ENCODE measurements at places on chromosomes 6 and 20.

- no peak for DNase-seq
These were observed 28.0 kb upstream of the SUMO4 start for GRCh38 chr6:149372062-149372461.

DNA sequence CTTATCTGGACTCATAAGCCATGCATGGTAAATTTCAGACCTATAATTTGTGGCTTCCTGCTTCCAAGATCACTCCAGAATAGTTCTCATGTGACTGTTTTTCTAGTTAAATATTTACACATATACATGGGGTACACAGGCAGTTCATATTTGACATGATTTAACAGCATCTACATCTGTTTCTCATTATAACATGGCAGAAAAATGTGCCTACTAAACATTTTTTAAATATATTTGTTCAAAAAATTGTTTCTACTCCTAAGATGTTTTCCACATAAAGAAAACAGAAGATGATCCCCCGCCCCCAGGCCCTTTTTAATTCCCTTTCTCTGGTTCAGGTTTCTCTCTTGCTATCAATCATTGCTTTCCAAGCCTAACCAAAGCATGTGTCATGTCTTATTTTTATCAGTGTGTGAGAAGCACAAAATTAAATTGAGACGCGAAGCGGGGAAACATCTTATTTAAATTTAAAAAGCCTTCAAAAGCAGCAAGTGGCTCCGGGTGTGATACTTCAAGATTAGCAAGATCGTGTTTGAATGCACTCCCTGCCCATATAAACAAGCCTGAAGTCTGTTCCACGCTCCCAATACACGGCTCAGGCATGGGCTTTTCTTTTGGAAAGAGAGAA lies 37.3 kb downstream of the IPCEF1 start:
- no peak for DNase-seq

GRCh38 chr20:23656372-23656771 lies 18.6 kb upstream of the CST3 start:
- no peak for DNase-seq

GRCh38 chr6:30557683-30557981 lies 537 bp downstream of the PRR3 start:
- peak; percentile 52 for DNase-seq

DNA sequence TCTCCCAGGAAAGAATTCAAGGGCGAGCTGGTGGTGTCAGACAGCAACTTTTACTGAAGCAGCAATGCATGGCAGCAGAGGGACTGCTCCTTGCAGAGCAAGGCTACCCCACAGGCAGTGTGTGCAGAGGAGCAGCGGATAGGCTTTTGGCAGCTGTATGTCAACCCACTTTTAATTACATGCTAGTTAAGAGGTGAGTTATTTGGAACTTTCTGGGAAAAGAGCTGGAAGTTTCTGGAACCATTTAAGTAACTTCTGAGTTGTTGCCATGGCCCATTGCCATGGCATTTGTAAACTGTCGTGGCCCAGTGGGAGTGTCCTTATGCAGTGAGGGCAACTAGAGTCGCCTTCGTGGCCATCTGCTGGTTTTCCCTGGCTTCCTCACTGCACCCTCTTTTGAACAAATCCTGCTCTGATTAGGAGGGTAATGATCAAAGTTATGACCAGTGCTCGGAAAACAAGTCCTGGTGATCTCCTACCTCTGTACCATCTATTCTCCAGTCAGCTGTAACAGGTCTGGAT lies 34.0 kb downstream of the BPIFB4 start:
- no peak for DNase-seq

DNA sequence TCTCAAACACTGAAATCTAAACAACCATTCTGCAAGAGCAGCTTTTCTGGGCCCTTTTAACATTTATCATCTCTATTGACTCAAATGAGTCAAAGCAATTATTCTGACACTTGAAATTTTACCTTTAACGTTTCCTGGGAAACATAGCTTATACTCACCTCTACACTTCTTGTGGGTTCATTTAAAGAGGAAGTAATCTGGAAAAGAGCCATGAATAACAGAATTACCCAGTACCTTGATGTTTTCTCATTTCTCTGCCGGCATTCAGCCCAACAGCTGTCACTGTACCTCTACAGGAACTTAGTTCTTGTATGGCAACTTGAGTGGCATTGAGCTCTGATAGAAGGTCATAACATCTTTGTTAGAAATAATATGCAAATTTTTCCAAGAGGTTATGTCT lies 272.2 kb downstream of the KCNQ5 start:
- no peak for DNase-seq

DNA sequence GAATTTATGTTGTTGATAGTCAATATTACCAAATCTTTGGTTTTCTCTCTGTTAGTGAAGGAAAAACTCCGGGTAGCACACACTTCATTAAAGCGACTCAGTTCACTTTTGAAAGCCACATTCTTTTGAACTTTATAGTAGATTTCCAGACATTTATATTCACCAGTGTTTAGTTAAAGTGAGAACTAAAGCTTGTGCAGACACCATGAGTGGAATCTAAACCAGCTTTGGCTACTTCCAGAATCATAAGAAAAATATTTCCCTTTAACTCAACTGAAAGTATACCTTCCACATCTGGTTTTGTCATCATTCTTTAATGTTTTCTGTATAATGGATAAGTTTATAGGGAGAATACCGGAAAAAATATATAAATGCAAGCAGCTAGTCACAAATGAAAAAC lies 92.1 kb upstream of the COL21A1 start:
- no peak for DNase-seq

- no peak for DNase-seq
These were observed 667.0 kb upstream of the MARCKS start for GRCh38 chr6:113190170-113190569.

DNA sequence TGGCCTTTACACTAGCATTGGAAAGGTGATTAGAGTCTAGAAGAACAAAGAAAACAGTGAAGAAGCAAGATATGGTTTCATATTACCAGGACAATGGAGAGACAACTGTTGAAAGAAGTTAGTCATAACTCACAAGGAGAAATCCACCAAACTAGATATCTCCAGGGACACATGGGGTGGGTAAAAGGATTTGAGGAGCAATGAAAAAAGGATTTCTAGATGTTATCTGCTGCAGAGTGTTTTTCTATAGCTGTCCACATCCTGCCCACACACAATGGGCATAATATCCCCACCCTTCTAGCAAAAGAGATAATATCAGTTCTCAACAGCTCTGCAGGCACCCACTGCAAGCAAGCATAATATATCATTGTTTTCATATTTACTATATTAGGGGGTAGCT lies 303.1 kb downstream of the HAO1 start:
- no peak for DNase-seq

DNA sequence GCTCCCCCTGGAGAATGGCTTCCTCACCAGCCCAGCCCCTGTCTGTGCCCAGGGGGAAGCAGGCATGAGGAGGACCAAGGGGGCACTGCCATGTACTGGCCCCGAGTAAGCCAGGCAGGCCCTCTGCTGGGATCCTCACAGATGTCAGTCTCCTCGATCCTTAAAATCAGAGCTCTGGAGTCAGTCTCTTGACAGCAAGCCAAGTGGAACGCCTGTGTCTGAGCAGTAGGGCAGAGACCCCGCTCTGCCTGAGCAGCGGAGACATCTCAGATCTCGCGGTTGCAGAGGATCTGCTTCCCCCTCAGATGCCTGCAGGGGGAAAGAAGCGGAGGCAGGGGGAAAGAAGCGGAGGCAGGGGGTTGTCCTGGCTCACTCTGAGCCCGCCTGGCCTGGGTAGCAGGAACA lies 92.6 kb downstream of the SNX5 start:
- DNase-seq, result no peak

GRCh38 chr6:11609324-11610071 lies 71.9 kb downstream of the TMEM170B start:
- no peak for DNase-seq

GRCh38 chr20:25059866-25060465 lies 2.0 kb upstream of the ACSS1 start:
- DNase-seq, result no peak

- DNase-seq, result no peak
These were observed 462.9 kb upstream of the MARCKS start for GRCh38 chr6:113394216-113394615.

DNA sequence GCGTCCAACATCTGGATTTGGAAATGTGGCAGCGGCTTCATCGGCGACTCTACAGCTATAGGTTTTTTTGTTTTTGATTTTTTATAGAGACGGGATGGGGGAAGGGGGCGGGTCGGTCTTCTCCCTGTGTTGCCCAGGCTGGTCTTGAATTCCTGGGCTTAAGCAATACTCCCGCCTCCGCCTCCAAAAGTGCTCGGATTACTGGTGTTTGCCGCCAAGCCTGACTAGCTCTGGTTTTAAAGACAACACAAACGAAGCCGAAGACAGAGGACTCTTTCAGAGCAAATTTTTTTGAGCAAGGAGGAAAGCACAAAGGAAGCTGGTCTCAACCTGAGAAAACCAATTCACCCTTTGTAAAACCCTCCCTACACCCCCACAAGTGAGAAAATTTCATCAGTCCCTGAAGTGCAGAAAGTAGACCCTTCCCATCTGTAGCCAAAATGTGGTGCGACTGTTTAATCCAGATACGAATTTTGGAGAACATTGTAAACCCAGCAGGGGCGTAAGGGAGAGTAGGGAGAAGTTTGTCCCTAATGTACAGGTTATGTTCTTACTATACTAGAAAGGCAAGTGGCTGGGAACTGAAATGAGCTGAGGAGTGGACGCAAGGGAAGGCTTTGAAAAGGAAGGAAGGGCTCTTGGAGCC lies 185.9 kb downstream of the TRIM27 start:
- DNase-seq, result no peak

DNA sequence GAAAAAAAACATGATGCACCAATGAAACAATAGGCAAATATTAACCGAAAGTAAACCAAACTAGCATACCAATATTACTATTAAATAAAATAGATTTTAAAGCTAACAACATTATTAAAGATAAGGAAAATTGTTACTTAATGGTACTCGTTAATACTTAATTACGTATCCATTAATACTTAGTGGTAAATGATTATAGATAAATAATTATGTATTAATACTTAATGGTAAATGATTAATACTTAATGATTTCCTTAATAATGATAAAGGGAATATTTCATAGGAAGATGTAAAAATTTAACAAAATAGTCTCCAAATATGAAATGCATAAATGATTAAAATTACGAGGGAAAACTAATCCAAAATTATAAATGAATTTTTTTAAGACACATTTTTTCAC lies 278.9 kb downstream of the PHACTR1 start:
- DNase-seq, result no peak

GRCh38 chr20:33477386-33478234 lies 12.3 kb upstream of the CBFA2T2 start:
- DNase-seq, result no peak

DNA sequence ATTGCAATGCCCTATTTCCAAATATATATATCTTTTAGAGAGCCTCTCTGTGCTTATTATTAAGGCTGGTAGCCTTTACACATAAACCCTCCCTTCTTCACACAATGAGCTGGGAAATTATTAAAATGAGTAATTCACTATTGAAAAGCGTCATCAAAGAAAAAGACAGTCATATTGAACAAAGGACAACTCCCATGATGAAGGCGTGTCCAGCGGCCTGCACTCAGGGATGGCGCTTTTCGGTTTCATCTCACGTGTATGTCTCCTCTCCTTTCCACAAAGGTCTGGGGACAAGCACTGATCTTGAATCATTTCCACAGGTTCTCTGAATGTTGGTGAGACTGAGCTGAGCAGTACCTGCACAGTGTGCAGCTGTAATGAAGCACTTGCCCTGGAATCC lies 3.5 kb downstream of the SERPINB9 start:
- no peak for DNase-seq

DNA sequence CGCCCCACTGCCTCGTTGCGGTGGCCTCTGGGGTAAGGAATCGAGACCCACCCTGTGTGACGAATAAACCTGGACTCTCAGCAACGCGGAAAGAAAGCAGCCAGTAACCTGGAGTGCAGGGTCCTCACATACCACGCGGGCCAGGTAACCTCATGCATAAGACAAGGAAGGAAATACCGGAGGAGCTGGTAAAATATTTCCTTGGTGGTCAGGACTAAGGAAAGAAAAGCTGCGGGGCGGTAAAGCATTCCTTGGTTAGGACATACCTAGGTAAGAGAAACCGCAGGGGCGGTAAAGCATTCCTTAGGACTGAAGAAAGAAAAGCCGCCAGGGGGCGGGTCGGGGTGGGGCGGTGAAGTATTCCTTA lies 80.7 kb downstream of the SYTL3 start:
- peak; percentile 85 for DNase-seq

DNA sequence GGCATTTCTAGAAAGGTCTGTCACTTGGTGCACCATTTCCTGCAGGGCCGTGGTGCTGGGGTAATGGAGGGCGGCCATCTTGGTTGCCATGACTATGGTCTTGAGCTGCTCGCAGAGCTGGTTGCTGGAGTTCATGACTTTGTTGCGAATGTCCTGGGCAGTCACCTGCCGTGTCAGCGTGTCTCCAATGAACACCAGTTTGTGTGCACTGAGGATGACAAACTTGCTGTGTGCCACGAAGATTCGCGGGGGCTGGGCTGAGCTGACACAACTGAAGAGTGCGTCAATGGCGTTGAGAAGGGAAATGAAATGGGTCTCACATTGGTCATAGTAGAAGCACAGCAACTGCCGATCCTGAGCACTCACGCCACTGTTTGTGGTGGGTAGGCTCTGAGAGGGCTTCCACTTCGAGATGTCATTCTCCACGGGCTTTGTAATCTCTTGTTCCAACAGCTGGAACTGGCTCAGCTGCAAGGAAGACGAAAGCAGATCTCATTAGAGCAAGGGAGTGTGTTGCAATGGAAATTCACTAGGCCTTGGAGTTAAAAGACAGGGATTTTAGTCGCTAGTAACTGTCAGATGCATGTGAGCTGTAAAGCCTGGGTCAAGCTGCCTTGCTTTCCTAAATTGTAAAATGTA lies 47.1 kb downstream of the NEDD9 start:
- no peak for DNase-seq

GRCh38 chr6:44549516-44549915 lies 162.0 kb downstream of the CDC5L start:
- no peak for DNase-seq

DNA sequence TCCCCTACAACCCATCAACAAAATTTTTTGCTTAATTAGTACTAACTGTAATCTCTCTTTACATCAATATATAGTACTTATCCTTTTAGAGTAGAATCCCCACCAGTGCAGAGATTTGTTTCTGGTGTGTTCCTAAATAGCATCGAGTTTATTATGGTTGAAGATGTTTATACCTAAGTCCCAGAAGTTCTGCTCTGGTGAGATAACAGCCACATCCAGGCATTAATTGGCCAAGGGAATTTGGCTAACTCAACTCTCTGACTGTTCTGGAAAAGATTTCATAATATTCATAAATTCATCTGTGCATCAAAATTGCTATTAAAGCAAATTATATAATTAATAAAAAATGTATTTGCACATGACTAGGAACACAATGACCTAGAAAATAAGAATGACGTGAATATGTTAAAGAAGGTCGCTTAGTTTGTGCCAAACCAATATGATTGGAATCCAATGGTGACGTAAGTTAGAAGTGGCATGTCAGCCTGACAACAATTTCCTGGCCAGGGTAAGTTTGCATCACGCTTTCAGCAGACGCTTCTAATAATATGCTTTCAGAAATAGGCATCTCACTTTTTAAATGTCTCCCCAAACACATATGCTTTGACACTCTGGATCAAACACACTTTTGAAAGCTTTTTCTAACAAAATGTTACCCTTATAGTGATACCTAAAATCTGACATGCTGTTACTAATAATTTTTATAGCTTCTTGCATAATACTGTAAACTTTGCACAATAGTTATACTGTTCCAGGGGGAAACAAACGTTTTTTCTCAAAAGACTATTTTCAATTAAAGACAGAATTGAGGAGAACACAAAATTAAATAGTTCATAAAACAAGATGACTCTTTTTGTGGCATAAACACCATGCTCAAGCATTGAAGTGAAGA lies 236.7 kb downstream of the TENT5A start:
- no peak for DNase-seq

- DNase-seq, result peak; percentile 23
These were observed 903 bp downstream of the CNKSR3 start for GRCh38 chr6:154509421-154510143.

GRCh38 chr20:59406446-59406845 lies 106.0 kb downstream of the EDN3 start:
- DNase-seq, result no peak
